ENCODE measurements at places on chromosomes 1 and 21.

DNA sequence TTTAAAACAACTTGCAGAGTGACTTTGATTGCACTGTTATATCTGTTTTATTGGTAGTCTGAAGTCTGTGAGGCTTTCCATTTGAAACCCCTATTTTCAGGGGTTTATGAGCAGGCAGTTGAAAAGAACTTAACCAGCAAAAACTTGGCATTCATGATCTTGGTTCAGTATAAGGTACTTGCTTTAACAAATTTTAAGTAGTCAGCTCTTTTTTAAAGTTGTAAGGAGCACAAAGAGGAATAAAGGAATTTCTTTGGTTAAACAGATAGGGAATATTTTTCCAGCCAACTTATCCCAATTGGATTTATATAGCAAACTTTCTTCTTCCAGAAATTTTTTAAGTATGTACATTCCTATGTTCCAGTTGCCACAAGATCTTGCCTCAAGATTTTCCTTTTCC lies 138.2 kb downstream of the RASAL2 start:
- no peak for DNase-seq

DNA sequence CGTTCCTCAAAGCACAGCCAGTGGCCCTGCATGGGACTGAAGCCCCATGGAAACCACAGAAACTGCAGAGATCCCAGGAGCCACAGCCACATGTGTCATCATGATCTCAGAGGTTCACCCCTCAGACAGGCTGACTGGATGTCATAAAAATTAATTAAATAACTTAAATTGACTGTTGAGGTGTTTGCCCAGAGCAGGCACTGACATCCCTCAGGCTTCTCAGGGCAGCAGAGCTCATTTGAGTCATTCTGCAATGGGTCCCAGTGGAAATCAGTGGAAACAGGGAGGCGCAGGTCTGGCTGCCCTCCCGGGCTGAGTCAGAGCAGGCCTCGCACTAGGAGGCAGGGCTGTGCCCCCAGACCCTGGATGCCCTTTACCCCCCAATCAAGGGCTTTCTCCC lies 135.1 kb downstream of the CDC7 start:
- DNase-seq, result no peak

- no peak for DNase-seq
These were observed 181.6 kb downstream of the NEGR1 start for GRCh38 chr1:72100771-72101170.

DNA sequence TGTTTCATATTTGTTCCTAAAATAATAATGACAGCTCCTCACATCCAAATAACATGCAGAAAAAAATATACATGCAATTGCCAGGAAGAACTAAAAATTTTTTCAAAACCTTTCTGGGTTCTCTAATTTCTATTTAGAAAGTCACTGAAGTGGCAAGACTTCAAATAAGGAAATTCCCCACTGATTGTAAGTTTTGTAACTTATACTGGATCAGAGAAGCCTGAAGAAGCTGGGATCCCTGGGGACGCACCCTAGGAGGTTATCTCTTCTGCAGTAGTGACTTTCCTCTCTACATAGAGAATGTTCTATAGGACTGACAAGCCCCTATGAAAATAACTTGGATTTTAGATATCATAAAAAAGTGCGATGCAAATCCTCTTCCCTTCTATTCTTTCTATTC lies 182.6 kb downstream of the MRPL39 start:
- no peak for DNase-seq

DNA sequence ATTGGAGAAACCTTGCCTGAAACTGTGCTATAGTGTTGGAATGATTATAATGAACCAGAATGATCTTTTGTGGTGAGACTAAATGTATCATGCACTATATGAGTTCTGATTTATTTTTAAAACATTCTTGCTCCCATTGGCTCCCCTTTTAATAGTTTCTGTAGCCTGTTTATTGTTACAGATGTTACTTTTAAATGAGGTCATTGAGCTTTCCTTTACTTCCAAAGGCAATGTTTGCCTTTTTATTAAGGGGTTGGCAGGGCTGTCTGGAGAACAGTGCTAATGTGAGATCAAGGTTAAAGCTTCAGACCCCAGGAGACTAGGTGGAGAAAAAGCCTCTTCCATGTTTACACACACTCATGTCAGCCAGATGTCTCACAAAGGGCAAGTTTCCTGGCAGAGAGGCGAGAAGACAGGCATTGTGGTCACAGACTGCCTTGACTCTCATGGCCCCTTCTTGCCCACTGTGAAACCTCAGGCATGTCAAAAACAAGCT lies 120.6 kb upstream of the RAVER2 start:
- no peak for DNase-seq

GRCh38 chr21:39385299-39386145 lies 36.6 kb upstream of the HMGN1 start:
- DNase-seq, result peak; percentile 57

DNA sequence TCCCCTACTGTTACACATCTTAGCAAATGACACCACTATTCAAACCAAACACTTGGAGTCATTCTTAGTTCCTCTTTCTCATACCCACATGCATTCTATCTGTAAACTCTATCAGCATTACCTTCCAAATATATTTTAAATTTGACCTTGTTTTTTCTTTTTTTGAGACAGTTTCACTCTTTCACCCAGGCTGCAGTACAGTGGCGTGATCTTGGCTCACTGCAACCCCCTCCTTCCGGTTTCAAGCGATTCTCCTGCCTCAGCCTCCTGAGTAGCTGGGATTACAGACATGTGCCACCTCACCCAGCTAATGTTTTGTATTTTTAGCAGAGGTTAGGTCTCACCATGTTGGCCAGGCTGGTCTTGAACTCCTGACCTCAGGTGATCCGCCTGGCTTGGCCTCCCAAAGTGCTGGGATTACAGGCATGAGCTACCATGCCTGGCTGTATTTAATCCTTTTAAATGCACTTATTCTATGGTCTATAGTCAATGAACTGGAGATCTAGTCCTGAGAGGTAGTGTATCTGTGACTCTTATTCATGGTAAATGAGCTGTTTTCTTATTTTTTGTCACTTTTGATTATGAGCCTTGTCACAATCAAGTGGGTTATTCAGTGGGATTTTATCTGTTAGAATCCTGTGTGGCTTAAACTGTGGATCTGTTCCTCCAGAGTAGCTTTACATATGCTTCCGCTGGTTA lies 73.1 kb downstream of the GATAD2B start:
- peak; percentile 29 for DNase-seq

DNA sequence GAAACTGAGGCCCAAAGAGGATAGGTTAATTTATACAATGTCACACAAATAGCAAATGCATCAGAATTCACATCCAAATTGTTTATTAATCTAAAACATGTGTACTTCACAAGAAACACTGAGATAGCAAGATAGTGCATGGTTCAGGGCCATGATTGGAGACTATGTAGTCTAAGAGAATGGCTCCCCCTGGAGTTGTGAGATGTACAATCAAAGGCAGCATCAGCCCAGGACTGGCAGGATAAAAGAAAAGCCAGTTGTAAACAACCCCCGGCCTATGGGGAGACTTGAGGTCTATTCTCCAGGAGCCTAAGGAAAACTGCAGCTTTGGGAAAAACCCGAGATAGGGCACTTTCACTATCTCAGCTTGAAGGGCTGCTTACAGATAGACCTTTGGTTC lies 511.0 kb downstream of the OMA1 start:
- no peak for DNase-seq

- DNase-seq, result no peak
These were observed 20.6 kb downstream of the REG4 start for GRCh38 chr1:119790451-119791198.

GRCh38 chr1:96087719-96088118 lies 633.9 kb upstream of the PTBP2 start:
- no peak for DNase-seq

DNA sequence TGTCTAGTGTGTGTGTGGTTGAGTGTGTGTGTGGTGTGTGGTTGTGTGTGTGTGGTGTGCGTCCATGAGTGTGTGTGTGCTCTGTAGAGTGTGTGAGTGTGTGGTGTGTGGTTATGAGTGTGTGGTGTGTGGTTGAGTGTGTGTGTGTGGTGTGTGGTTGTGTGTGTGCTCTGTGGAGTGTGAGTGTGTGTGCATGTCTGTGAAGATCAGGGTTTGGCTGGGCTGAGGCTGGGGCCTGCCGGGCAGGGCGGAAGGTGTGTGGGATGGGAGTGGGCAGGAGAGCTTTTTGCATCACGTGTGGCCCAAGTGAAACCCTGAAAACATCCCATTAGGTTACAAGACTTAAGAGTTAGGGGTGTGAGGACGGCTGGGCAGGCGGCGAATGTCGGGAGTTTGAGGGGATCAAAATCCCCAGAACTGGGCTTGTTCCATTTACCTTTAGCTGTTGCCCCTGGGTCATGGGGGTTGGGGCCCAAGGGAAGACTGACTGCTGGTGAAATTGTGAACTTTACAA lies 2.9 kb upstream of the FCMR start:
- no peak for DNase-seq

- DNase-seq, result no peak
These were observed 8.2 kb downstream of the XKR8 start for GRCh38 chr1:27967884-27968466.

DNA sequence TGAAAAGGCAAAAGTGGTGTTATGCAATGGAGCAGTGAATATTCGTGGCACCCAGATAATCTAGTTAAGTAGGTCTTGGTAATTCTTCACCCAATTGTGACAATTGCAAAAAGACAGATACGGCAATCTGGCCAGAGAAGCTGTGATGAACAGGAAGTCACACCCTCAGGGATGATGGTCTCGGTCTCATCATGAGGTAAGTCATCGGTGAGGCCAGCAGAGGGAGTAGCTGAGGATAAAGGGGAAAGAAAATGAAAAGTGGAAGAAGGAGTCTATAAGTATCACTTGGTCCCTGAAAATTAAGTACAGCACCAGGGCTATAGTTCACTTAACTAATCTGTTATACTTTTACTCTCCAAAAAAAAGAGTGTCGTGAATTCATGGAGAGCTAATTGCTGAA lies 258.8 kb upstream of the NCAM2 start:
- no peak for DNase-seq

DNA sequence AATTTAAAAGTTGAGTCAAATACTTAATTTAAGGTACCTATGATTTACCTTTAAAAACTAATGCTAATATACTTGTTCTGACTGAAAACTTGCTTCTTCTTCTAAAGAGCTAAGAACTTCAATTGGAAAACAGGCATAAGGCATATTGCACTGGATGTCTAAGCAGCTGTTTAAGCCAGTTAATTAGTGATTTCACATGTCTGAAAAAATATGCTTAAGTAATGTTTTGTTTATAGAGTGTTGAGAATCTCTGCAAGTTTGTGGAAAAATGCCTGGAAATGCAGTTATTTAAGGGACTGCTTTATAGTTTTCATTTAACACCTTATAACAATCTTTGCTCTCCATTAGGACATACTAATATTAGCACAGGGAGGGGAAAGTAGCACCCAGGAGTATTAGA lies 28.2 kb downstream of the UBE2U start:
- DNase-seq, result no peak
